GOT3 (cell line): ENCODE measurements at places on chromosomes 13 and 19.

- no peak for DNase-seq
These were observed at the start of gene SLITRK6 for GRCh38 chr13:85799097-85799582. TSS of gene SLITRK6 (minus strand) at chr13:85799419. CDS start at chr13:85796508, 2,911 bp downstream.

DNA sequence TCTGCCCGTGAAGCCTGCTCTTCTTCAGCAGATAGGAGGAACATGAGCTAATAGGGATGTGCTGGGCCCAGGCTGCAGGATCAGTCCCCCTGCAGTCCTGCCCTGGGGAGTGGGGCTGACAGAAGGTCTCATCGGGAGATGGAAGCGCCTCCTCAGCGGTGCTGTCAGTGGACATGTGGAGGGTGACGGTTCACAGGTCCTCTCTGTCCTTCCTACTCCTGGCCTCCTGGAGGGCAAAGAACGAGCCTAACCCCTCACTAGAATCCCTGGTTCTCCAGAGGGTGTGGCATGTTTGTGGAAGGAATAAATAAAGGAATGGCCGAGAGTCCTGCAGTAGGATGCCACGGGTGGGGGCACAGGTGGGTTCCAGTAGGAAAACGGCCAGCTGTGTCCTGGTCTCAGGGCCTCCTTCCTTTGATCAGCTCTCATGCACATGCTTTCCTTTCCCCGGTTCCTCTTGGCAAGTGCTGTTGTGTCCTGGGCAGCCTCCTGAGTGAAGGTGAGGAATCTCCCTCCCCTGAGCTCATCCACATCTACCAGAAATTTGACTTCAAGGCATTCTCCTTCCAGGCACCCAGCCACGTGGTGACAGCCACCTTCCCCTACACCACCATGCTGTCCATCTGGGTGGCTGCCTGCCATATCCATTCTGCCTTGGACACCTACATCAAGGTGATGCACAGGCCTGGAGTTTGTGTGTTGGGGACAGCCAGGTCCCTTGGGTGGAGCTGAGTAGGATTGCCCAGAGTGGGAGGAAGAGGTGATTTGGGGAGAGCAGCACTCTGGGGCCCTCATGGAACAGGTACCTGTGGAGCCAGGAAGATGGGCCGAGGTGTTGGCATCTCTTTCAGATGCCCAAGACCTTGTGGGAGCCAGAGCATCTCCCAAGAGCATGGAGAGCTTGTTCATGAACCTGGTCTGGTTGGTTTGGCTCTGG, 28.6 kb upstream of the ZNF492 start:
- DNase-seq: no peak

GRCh38 chr13:73340069-73340468, 281.3 kb downstream of the KLF5 start:
- DNase-seq: no peak

- DNase-seq: no peak
These were observed 148.5 kb downstream of the STK24 start for GRCh38 chr13:98428256-98428966.

DNA sequence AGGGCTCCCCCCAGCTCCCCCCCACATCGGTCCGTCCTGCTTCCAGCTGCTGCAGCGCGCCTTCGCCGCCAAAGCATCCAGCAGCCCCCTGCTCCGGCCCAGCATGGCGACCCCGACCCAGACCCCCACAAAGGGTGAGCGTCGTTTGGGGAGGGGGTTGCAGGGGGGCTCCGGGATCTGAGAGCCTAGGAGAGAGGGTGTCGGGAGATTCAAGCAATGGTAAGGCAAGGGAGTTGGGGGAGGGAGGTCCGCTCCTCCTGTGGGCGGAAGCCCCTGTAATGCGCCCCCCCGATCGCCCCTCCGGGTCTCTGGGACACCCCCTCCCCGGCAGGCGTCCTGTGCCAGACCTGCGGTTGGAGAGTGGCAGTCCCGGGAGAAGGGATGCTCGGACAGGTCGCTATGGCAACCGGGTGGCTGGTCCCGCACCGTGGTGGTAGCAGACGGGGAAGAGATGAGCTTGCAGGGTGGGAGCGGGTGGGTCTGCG, at the start of gene FXYD7:
Gene FXYD7 (plus strand): TSS at position 25 of the 485 bp plus-strand sequence. CDS start 79 bp downstream, at position 104.
- no peak for DNase-seq

GRCh38 chr19:38662537-38663155, 15.2 kb downstream of the ACTN4 start:
- DNase-seq: no peak

DNA sequence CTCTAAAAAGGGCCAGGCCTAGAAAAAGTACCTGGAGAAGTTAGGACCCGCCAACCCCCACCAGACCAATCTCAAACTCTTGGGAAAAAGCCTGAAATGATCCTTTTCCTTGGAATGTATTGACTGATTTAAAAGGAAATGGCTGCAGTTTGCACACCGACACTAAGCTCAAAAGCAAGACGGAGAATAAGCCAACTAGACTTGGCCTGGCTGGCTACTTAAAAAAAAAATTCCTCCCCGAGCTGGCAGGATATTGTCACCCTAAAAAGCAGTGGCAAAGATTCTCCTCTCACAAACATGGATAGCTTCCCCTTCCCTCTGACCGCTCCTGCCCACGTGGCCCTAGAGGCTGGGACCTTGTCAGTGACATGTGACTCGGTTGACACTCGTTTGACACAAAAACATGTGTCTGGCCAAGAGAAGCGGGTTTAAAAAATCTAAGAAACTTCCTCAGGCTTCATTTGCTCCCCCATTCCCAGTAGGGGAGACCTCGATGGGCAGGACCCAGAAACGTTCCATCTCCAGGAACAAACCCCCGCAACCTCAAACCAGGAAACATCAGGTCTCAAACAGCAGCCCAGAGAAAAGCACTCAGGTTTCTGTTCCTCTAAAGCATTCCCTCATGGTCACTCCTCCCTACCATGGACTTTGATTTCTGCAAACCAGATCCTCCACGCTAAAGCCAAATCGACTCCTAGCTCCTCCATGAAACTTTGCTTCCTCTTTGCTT, 1.3 kb downstream of the RFX1 start:
- DNase-seq: no peak

DNA sequence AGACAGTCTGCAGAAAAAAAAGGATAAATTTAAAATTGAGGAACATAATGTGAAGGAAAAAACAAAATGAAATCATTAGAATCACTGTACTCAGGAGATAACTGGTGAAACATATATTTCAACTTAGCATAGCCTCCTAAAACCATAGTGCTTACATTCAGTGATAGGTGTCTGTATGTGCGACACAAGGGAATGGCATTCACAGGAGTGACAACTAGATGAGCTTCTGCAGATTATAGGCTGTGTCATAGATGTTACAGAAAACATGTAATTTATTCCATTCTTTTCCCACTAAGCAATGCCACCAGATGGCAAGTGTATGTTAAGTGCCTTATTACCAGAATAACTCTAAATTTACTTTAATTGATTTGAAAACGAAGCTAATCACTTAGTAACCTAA, 960.0 kb upstream of the PCDH20 start:
- no peak for DNase-seq

DNA sequence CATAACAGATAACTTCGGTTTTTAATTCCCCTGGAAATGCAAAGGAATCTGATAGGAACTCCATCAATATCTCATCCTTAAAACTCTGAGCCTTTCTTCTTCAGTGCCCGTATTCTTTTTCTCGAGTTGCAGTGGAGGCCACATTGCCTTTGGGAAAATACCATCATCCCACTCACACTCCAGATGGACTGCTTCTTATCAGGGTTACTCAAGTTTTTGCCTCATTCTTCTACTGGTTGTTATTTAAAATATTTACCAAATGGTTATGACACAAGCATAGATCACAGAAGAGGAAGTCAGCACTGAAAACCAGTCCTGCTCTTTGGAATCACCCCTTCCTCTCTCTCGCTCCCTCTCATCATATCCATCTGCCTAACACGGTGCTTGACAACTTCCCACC, 1020.5 kb upstream of the SLC10A2 start:
- no peak for DNase-seq

- DNase-seq: no peak
These were observed 190.9 kb upstream of the KLF12 start for GRCh38 chr13:74325106-74325505.

DNA sequence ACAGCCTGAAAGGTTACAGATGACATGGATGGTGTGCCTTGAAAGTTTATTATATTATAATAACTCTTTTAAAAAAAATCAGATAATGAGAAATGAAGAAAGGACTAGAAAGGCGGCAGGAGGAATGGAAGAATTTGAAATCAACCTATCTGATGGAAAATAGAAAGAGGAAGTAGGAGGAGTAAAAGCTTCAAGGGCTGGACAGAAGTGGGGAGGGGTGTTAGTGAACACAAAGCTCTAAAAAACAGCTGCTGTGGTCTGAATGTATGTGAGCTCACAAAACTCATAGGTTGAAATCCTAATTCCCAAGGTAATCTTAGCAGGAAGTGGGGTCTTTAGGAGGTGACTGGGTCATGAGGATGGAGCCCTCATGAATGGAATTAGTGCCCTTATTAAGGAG, 19.5 kb downstream of the CCDC70 start:
- DNase-seq: no peak

- no peak for DNase-seq
These were observed 12.1 kb upstream of the ZSCAN1 start for GRCh38 chr19:58021541-58022282.

- DNase-seq: no peak
These were observed 178.3 kb upstream of the RFC3 start for GRCh38 chr13:33639626-33640080.

- DNase-seq: no peak
These were observed 8.8 kb upstream of the KRTDAP start for GRCh38 chr19:35498984-35499527.

DNA sequence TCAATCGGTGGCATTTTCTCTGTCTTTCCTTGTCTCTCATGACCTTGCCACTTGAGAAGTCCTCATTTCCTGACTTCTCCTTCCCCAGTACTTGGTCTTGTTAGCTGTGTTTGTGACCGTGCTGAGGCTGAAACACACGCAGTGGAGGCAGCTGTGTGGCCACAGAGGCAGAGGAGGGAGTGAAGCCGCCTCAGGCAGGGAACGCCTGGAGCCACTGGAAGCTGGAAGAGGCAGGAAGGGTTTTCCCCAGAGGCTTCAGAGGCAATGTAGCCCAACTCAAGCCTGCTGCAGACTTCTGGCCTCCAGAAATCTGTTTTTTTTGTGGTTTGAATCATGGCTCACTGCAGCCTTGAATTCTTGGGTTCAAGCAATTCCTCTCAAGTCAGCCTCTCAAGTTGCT, 29.2 kb upstream of the ARGLU1 start:
- DNase-seq: no peak

DNA sequence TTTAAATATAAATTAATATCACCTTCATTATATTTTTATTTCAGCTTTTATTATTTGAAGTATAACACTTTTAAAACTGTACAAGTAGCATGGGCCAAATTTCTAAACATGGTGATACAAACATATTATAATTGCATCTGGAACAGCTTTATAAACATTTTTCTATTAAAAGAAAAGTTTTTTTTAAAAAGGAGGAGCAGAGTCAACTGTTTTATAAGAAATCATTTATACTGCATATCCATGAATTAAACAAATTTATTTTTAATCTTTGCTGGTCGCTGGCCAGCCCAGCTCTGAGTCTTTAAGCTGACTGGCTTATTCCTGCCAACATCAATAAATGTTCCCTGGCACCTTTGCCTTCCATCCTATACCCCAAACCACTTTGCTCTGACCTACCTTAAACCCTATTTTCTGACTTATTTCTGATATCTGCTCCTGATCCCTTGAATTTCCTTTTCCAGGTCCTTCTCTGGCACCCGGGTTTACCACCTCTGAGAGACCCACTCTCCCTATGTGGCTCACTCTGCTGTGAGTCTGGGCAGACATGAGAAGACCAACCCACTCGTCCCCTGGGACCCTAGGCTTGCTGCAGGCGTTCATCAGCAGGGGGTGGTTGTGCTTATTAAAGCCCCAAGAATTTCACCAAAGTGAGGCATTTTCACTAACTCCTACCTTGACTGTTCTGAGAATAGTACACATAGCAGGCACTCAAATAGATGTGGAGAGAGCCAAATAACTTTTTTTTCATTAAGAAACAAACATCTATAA, 220.3 kb downstream of the KLF12 start:
- no peak for DNase-seq

- no peak for DNase-seq
These were observed 4.2 kb downstream of the KLK3 start for GRCh38 chr19:50858886-50859285.

DNA sequence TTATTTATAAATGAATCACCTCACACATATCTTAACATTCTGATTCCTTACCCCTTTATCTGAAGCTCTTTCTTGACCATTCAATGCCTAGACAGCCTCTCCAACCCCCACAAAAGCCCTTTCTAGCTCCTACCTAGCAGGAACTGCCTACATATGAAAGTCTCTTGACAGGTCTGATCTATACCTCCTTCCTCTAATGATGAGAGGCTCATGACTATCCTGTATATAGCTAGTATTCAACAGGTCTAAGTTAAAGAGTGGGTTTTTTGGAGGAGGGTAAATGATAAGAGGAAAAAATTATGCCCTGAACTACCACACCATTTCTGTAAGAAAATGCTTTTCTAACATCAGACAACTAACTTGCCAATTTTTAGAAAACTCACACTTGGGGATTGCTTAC, 47.0 kb downstream of the RBM26 start:
- no peak for DNase-seq

- DNase-seq: no peak
These were observed 600.6 kb downstream of the SLITRK1 start for GRCh38 chr13:83281654-83282053.

GRCh38 chr13:76523740-76524340, 362.4 kb downstream of the KCTD12 start:
- DNase-seq: no peak

DNA sequence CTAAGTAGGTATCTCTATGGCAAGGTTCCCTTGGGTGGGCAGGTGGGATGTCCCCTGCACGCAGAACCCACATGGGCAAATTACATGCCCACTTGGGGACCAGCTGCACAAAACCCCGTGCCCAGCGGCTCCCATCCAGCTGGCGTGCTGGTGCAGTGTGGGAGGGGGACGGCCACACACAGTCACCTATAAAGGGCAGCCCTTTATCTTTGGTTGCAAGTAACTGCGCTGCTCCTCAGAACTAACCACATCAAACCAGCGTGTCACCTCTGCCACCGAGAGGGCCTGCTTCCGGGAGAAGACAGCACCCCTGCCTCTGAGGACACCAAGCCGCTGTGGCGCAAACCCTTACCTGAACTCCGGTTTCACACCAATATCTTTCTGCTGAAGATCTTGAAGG, 32.2 kb downstream of the ANKRD27 start:
- no peak for DNase-seq

GRCh38 chr13:64546371-64546770, 2683.8 kb downstream of the PCDH9 start:
- no peak for DNase-seq

GRCh38 chr13:105565136-105565727, 970.2 kb downstream of the EFNB2 start:
- no peak for DNase-seq
